ENCODE measurements at places on chromosomes 1 and 21. TPM values are rescaled to one million over a fixed set of nuclear protein-coding genes. Genes with fewer than 3 reads are reported as not detected.

The COL8A2 gene
- 3.7 TPM for total RNA-seq

The IL19 gene
- not detected for total RNA-seq

- no peak for DNase-seq
Measured at GRCh38 chr1:46638921-46639320, 22.3 kb upstream of the MOB3C start.

The FAM151A gene
- not detected for total RNA-seq

DNA sequence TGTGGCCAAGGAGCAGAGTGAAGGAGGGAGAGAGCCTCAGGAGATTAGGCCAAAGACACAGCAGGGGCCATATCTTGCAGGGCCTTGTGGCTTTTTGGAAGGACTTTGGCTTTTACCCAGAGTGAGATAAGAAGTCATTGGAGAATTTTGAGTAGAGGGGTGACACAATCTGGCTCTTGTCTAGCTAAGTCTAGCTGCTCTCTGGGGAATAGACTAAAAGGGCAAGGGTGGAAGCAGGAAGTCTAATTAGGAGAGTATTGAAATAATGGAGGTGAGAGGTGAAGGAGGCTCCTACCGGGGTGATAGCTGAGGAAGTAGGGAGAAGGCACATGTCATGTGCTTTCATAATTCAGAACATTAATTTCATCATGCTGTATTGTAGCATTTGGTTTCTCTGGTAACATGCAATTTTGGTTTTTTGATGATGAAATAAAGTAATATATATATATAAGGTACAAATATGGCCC lies 34.3 kb upstream of the KCNA3 start:
- DNase-seq: no peak

- DNase-seq: no peak
Measured at GRCh38 chr1:11779715-11780379, 17.9 kb downstream of the C1orf167 start.

GRCh38 chr1:159900755-159901360 lies 893 bp upstream of the CFAP45 start:
- no peak for DNase-seq

DNA sequence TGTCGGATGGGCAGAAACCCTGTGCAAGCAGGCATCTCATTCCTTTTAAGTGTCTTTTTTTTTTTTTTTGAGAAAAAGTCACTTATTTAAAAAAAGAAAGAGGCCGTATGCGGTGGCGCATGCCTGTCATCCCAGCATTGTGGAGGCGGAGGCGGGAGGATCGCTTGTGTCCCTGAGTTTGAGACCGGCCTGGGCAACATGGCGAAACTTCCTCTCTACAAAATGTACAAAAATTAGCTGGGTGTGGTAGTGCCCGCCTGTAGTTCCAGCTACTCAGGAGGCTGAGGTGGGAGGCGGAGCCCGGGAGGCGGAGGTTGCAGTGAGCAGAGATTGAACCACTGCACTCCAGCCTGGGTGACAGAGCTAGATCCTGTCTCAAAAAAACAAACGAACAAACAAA lies 1.7 kb downstream of the GPR137B start:
- no peak for DNase-seq

GRCh38 chr1:201090541-201090940 lies 21.7 kb downstream of the CACNA1S start:
- no peak for DNase-seq

The DTL gene
- 24.5 TPM for total RNA-seq

DNA sequence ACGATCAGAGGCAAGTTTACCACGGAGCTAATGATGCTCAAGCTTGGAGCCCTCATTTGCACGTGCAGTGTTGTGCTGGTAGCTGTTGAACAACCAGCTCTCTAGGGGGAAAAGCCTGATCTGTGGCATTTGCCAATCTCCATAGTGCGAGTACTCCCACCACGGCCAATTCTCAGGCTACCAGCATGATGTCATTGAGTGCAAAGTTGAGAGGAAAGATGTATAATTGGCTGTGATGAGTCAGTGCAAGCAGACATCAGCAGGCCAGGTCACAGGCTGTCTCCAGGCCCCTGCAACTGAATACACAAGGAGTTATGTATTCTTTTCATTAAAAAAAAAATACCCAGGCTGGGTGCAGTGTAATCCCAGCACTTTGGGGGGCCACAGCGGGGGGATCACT lies 233.1 kb upstream of the VAMP3 start:
- DNase-seq: no peak

The DIO1 gene
- not detected for total RNA-seq

The GPR157 gene
- 3.8 TPM for total RNA-seq

The OLIG2 gene
- total RNA-seq: not detected

- DNase-seq: no peak
Measured at GRCh38 chr1:180754453-180754852, 122.6 kb downstream of the XPR1 start.

- no peak for DNase-seq
Measured at GRCh38 chr1:143717434-143717833, 254.4 kb downstream of the FAM72C start.

The SH2D1B gene
- total RNA-seq: not detected

DNA sequence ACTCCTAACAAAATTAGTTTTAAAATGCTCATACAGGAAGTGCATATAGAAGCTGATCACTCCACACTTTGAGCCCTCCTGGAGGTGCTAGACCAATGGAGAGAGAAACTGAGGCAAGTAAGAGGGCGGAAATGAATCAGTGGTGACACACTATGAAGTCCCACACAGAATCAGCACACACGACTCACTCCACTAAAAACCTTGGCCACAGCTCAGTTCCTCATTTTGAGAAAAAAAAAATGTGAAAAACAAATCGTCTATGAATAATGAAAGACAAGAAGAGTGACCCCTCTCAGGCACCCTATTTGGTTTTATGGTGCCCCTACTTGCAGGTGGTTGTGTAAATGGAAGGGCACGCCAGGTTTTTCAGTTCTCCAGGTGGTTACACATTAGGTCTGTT lies 675.1 kb upstream of the BRINP3 start:
- no peak for DNase-seq

- no peak for DNase-seq
Measured at GRCh38 chr1:201353186-201353940, 24.1 kb downstream of the TNNT2 start.

DNA sequence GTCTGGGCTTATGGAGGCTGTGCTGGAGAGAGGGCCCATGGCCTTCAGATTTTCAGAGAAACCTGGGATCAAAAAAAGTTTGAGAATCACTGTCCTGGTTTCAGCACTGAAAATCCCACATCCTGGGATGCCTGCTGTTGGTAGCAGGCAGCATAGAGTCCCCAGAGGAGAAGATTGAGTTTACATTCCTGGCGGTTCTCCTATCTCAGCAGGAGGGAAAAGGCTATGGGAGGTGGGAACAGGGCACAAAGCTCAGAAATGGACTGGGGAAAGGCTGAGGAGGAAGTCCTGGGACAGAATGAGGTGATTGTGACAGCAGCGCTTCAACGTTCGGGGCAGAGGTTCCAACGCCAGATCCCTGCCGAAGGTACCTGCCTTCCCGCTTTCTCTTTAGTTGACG lies 103.4 kb downstream of the ETS2 start:
- DNase-seq: no peak

GRCh38 chr1:156268336-156268735 lies 14.3 kb downstream of the SMG5 start:
- DNase-seq: no peak

DNA sequence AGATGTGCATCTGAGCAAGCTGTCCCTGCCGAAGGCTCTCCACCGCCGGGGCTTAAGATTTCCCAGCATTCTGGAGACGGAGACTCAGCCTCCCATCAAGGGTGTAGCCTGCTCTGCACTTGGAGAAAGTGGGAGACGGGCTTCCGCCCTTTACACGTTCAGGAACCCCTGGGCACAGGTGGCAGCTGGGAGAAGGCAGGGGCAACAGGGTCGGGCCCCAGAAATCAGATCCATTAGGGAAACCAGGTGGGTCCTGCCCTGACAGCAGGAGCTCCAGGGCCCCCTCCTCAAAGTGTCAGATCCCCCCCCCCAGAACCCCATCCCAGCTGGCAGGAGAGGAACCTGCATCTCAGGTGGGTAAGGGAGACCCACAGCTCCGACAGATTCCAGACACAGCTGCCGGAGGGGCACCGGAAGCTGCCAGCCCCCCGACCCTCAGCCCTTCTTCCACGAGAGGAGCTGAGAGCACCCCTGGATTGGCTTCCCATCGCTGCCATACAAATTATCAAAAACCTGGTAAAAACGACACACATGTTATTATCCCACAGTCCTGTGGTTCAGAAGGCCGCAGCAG lies 236.6 kb downstream of the NPHP4 start:
- DNase-seq: no peak

DNA sequence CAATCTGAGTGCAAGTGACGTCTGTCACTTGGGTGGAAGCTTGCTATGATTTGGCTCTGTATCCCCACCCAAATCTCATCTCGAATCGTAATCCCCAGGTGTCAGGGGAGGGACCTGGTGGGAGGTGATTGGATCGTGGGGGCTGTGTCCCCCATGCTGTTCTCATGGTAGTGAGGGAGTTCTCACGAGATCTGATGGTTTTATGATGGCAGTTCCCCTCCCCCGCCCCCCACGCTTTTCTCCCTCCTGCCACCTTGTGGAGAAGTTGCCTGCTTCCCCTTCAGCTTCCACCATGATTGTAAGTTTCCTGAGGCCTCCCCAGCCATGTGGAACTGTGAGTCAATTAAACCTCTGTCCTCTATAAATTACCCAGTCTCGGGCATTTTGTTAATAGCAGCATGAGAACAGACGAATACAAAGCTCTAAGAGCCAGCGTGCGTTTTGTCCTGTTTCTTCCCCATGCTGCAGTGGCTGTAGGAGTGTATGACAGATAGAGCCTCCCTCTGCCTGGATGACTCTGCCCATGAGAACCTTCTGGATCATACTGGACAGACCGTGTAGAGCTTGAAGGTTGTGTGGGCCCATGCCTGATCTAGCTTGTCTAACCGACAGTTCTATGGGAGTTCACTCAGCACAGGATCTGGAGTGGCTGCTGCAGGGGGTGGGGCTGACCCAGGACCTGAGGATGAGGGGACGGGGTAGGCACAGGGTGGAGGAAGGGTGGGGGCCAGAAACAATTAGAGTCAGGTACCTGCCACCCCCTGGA lies 139.7 kb upstream of the ERRFI1 start:
- no peak for DNase-seq

- DNase-seq: no peak
Measured at GRCh38 chr21:44374601-44375280, 21.3 kb downstream of the TRPM2 start.

DNA sequence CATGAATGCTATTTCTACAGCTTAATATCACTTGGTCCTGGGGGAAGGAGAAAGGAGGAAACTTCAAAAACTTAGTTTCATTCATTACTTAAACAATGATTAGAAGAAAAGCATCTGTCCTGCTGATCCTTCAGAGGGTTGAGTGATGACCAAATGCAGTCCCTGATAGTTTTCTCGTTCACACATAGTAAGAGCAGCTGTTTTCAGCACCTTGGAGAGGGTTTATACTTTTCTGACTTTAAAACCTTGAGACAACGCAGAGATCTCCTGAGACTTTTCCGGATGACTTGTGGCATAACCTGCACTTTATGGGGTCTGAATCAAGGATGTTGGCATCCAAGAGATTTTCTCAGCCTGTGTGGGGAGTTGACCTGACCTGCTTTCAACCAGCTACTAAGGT lies 94.0 kb upstream of the KCND3 start:
- DNase-seq: no peak

- no peak for DNase-seq
Measured at GRCh38 chr1:14740016-14740415, 141.5 kb downstream of the KAZN start.

- DNase-seq: no peak
Measured at GRCh38 chr1:232676307-232676706, 46.4 kb upstream of the SIPA1L2 start.

- no peak for DNase-seq
Measured at GRCh38 chr1:107548276-107548675, 407.4 kb downstream of the NTNG1 start.

The RUNX1 gene
- total RNA-seq: 5.4 TPM

GRCh38 chr1:54754486-54755285 lies 9.6 kb downstream of the PARS2 start:
- DNase-seq: no peak

DNA sequence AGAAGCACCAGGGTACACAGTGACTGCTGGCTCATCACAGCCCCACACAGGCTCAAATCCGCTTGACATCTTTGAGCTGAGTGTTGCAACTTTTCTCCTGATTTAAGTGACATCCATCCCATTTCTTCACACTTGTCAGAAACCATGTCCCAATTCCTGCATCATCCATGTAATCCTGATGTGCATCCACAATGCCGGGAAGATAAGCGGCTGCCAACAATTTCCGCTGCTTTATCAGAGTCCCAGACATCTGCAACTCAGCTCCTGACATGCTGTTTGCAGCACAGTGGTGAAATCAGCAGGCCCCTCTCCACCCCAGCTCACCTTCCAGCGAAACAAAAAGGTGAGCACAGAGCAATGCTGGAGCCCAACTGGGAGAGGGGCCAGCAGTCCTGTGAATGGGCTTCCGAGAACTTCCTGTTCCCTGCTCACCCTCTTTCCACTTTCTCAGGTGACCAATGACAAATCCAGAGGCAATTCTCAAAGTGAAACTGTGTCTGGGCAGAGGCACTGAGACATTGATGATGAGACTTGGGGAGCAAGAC lies 581.0 kb downstream of the AJAP1 start:
- no peak for DNase-seq

The G0S2 gene
- total RNA-seq: 16.0 TPM

The C21orf58 gene
- total RNA-seq: 4.1 TPM

DNA sequence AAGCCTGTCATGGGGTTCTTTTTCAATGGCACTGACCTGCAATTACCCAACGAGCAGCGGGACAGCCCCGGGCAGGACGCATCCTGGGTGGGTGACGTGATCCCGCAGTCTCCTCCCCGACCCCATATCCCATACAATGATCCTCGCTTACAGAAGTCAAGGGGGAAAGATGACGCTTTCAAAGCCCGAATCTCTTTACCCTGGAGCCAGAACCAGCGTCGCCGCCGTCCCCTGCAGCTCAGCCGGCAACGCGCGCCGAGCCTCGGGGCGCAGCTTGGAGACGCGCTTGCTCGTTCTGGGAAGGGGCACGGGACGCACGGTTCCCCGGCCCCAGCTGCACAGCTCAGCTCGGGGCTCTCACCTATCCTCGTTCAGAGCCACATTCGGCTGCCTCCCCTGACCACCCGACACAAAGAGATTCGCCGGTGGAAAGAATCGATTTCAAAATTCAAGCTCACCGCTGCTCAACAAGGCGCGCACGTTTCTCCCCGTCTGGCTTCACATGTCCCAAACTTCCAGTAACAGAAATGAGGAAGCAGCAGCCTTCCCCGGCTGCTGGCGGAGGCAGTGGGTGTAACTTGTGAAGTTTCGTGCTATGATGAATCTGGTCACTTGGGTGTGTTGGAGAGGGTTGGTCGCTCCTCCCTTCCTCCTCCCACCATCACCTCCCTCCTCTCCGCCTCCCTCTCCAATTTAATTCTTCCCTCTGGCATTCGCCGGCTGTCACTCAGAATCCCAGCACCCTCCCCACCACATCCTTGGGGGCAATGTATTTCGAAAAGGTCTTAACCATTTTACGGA lies at the start of gene TIAM1:
Gene TIAM1 (minus strand): TSS at position 582 of the 801 bp plus-strand sequence. CDS start 77,289 bp downstream, outside the sequence.
- no peak for DNase-seq

GRCh38 chr21:42547001-42547905 lies 33.6 kb downstream of the SLC37A1 start:
- no peak for DNase-seq

- no peak for DNase-seq
Measured at GRCh38 chr1:234899041-234899729, 229.5 kb downstream of the TOMM20 start.

GRCh38 chr1:62823556-62823955 lies 39.6 kb downstream of the ATG4C start:
- no peak for DNase-seq

GRCh38 chr1:185559684-185560331 lies 174.4 kb upstream of the HMCN1 start:
- DNase-seq: no peak

GRCh38 chr1:6517435-6517851 lies 26.0 kb upstream of the PLEKHG5 start:
- DNase-seq: no peak

All from pulmonary artery endothelial cell (primary cell).